ENCODE measurements at places on chromosomes 7 and 10.

- DNase-seq = peak; percentile 13
These were observed 65.3 kb downstream of the TET1 start for GRCh38 chr10:68625316-68625921.

GRCh38 chr10:77416311-77417135 lies 221.1 kb downstream of the KCNMA1 start:
- DNase-seq = no peak

DNA sequence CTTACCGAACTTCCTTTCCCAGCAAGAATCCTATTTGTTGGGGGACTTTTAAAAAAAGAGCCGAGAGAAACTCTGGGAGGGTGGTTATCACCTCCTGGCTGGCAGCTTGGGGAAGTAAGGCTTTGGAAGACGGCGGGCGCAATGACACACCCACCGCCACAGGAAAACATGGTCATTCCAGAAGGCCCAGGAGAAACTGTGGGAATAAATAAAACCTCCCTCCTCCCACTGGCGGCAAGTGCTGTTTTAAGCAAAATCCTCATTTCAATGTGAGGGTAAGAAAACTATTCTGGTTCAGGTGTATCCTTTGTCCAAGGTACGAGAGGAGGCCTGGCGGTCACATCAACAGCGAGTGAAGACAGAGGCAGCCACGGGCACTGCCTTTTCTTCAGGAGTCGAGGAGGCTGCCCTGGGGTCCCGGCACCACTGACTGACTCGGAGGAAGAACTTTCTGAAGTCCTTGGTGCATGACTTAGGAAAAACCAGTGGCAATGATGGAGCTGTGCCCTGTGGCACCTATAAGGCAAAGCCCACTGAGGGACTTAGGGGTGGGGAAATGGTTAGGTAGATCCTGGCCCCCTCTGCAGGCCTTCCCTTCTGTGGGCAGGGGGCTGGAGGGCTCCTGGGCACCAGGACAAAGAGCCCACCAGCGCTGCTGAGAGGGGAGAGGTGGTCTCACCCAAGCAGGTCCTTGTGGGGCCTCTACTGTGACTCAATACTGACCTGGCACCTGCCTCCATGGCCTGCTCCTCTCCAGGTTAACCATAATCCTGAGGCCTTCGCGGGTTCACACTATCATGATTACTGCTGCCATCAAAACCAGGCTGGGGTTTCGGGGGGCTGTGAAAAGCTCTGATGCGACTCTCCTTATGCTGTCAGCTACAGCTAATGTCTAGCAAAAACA lies 21.4 kb downstream of the DNAJB12 start:
- no peak for DNase-seq

- no peak for DNase-seq
These were observed 7.6 kb upstream of the RBM20 start for GRCh38 chr10:110636572-110636931.

DNA sequence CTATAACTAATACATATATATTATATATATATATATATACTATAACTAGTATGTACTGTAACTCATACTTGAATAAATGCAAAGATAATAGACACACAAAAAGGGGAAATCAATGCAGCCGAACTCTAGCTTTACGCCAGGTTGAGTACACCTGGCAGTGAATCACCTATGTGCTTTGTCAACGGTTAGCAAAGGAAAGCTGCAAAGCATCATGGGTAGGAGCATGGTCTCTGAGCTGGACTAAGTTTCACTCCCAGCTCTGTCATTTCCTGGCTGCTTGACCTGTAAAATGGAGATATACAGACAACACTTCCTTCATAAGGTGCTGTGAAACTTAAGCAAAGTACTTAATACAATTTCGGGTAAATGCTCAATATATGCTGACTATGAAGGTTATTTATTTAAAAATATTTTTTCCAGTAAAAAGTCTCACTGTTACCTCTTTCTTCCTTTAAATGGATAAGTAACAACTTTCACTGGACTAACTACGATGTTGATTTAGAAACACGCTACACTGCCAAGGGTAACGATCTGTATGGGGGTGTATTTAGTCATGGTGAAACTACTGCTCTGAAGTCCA lies 61.7 kb upstream of the ITGA8 start:
- DNase-seq = no peak

GRCh38 chr10:8130973-8131911 lies 76.8 kb downstream of the GATA3 start:
- no peak for DNase-seq

GRCh38 chr7:280461-280860 lies 9.5 kb upstream of the FOXL3 start:
- no peak for DNase-seq

DNA sequence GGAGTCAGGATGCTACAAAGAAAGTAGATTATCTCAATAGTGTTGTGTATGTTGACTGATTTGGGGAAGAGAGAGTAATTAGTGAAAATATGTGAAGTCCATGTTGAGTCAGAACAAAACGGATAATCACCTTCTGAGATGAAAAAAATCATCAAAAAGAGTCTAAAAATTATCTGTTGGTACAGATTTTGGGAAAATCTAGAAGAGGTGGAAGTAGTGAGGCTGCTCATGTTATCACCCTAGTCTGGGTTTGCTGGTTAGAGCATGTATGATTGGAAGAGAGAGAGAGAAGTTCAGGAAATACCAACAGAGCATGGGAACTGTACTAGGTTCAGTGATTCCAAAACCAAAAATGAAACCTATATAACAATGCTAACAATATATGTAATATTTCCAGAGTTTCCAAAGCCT lies 12.3 kb downstream of the RPA3 start:
- DNase-seq = no peak

GRCh38 chr7:138125119-138125518 lies 48.9 kb downstream of the AKR1D1 start:
- no peak for DNase-seq

GRCh38 chr10:106387063-106387462 lies 777.4 kb downstream of the SORCS1 start:
- no peak for DNase-seq

GRCh38 chr10:100128951-100129350 lies 47.3 kb upstream of the CPN1 start:
- no peak for DNase-seq

DNA sequence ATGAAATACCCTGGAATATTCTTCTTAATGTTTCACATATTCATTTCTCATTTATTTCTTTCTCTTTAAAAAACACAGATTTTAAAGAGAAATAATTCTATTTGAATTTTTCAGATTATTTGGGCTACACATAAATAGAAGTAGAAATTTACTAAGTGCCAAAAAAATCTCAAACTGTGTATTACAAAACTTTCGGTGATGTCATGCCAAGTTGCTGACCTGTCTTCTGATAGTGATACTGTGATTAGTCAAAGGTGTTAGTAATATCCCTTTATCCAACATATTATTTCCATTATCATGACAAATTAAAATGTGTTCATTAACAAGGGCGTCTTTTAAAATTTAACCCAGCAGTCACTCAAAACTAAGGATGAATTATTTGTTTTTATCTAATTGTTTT lies 60.1 kb downstream of the COL28A1 start:
- DNase-seq = no peak

GRCh38 chr7:14899030-14899429 lies 3.5 kb downstream of the DGKB start:
- DNase-seq = no peak

DNA sequence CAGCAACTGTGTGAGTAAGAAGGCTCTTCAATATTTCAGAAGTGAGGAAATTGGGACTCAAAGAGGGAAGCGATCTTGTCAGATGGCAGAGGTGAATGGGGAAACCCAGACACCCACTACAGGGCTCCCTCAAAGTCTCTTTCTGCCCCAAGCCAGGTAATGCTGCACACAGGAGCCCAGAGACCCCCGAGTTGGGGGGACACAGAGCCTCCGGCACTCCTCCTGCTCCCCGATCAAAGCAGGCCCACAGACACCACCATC lies 139.4 kb downstream of the TNS3 start:
- no peak for DNase-seq

- DNase-seq = no peak
These were observed 71.9 kb upstream of the HABP2 start for GRCh38 chr10:113480851-113481502.

GRCh38 chr10:774661-775244 lies 85.3 kb upstream of the DIP2C start:
- no peak for DNase-seq

DNA sequence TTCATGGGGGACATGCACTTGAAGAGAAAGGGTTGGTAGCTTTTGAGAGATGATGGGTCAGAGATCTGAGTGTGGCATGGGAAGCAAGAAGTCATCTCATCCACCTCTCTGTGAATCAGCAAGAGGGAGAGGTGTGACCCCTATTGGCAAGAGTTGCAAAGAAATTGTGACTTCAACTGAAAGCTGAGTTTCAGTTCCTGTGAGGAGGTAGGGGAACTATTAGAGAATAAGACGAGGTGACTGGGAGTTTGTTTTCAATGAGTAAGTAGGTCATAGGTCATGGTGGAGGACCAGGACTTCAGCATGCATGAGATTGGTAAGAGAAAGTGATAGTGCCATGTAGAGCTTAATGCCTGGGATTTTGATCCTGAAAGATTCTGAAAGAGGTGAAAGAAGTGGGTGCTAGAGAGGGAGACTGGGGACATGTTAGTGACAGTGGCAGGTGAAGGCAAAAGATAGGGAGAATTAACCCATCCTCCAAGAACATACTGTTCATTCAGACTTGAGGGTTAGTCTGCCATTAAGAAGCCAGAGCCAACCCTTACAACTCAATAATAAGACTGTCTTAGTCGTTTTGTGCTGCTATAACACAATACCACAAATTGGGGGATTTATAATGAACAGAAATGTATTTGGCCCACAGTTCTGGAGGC lies 75.5 kb upstream of the CAPZA2 start:
- DNase-seq = peak; percentile 75

GRCh38 chr7:129271500-129272355 lies 46.9 kb downstream of the AHCYL2 start:
- DNase-seq = peak; percentile 59

- no peak for DNase-seq
These were observed 23.9 kb upstream of the PNLIPRP3 start for GRCh38 chr10:116403740-116404250.

DNA sequence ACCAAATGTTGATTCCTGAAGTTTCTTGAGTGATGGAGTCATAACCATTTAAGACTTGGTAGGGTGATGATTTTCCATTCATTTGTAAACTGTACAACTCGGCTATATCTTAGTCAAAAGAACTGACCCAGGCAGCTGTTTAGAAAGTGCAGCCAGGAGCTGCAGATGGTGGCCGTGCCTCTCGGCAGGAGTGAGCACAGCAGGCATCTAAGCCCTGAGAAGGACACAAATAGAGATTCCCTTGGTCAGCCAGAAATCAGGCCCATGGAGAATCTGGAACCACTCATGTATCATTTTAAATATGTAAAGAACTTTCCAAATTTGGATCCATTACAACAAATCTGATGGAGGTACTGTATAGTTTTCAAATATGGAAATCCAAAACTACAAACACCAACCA lies 177.0 kb upstream of the AKR1E2 start:
- no peak for DNase-seq

GRCh38 chr10:49282879-49283341 lies 16.1 kb upstream of the C10orf71 start:
- no peak for DNase-seq

DNA sequence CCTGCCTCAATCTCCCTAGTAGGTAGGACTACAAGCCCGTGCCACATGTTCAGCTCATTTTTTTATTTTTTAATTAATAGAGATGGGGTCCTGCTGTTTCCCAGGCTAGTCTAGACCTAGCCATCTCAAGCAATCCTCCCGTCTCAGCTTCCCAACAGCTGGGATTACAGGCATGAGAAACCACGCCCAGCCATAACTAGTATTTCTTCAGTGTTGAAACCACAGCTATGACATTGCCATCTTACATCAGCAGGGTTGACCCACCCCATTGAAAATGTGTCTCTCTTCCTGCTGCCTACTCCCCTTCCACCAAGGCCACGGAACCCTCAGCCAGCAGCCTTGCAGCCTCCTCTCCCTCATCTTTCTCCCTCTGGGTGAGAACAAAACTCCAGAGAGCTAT lies 62.1 kb upstream of the ZNF746 start:
- DNase-seq = no peak

- no peak for DNase-seq
These were observed 160.6 kb downstream of the MLLT10 start for GRCh38 chr10:21694631-21695030.

DNA sequence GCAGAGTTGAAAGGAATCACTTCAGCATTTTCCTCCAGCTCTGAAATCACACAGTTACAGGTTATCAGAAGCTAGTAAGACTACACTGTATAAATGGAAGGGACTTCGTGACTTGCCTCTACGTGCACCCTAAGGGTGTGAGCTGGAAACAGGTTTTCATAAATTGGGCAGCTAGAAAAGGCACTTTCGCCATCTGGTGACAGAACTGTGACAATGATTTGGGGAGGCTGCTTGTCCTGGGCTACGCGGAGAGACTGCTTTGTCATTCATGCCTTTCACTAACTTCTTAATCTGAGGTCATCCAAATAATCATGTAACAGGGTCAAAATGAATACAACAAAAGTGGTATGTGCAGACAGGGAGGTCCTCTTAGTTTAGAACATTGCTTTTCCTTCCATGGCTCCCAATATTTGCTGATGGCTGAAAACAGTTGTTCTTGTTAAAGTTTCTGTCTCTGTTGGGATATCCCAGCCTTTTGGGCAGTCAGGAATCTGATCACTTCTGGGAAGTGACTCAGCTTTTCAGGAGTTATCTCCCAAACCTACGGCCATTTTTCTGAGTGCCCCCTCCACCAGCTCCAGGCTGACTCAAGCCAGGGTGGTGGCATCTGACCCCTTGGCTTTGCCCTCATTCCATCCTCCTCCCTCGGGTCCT lies 17.8 kb downstream of the VWC2 start:
- DNase-seq = peak; percentile 55

DNA sequence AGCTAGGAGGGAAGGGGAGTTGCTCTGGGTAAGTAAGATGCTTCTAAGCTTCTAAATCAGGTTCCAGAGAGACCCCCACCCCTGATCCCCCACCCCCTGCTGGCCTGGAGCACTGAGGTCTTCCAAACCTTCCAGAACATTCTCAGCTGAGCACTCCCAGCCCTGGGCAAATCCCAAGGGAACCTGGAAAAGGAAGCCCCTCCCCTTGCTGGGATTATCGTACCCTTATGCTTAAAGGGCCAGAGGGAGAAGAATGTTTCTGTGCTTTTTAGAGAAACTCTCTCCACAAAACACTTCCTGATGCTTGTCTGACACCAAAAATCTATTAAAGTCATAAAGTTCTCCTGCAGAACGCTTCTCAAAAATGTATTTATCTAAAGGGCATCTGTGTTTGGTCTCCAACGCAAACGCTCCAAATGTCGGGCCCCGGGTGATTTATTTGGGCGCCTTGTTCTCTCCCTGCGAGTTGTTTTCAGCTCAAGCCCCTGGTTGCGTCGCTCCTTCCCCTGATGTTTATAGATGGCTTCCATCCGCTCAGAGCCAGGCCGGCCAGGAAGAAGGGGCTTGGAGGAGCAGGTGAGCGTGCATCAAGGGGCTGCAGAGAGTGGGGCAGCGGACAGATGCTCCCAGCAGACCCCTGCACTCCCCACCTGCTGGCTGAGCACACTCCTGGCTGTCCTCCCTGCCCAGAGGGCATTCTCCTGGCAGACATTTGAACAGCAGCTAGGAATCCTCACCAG lies 8.2 kb upstream of the RET start:
- DNase-seq = no peak

Data from GM10248 (cell line).